ENCODE measurements at places on chromosomes 5 and 9.

DNA sequence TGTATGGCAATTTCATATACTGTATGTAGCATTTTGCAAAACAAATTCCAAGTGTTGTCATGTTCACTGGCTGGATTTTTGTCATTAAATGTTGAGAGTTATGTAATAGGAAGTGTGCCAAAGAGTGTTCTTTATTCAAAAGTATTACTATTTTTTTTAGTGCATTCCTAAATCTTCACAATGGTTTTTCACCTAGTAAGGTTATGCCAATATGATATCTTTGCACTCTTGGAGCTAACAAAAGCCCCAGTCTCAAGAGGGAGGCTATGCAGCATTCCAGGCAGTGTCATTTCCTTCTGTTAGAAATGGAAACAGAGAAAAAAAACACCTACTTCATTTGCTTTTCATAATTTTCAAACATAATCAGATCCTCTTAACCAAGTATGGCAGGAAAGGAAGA lies 5.1 kb upstream of the SSBP2 start:
- DNase-seq, result no peak

GRCh38 chr5:15695215-15695731 lies 195.3 kb downstream of the FBXL7 start:
- no peak for DNase-seq

DNA sequence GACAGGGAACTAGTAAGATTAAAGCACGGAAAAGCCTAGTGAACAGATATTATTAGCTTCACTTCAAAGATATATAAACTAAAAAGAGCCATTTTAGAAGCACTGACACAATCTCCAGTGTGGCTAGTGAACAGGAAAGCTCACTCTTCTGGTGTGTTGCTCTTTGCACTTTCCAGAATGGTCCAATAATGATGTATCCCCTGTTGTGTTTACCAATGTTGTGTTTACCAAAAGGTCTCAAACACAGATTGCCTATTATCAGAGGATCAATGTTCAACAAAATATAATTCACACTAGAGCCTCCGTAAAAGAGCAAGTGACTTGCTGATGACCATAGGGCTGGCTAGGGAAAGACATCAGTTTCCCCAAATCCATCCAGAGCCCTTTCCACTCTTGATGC lies 11.6 kb downstream of the KLHL3 start:
- DNase-seq, result no peak

- DNase-seq, result no peak
Observed at GRCh38 chr5:146425023-146425422, 22.1 kb upstream of the TCERG1 start.

DNA sequence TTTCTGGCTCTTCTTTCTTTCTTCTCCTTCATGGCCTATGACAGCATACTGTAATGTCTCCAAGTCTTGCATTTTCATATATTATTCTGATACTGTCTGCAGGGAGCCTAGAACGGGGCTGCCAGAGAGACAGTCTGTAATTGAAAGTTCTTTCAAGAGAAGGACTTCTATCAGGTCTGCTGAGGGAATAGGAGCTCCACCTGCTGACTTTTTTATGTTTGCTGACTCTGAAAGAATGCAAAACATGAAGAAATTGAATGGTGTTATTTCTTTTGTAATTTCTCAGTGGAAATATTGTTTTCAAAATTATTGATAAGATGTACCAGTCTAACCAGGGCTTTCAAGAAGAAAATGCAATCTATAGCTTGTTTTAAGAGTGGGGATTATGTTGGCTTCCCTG lies 121.9 kb upstream of the RFX3 start:
- no peak for DNase-seq

GRCh38 chr5:157563929-157564716 lies 11.5 kb downstream of the ADAM19 start:
- DNase-seq, result no peak

DNA sequence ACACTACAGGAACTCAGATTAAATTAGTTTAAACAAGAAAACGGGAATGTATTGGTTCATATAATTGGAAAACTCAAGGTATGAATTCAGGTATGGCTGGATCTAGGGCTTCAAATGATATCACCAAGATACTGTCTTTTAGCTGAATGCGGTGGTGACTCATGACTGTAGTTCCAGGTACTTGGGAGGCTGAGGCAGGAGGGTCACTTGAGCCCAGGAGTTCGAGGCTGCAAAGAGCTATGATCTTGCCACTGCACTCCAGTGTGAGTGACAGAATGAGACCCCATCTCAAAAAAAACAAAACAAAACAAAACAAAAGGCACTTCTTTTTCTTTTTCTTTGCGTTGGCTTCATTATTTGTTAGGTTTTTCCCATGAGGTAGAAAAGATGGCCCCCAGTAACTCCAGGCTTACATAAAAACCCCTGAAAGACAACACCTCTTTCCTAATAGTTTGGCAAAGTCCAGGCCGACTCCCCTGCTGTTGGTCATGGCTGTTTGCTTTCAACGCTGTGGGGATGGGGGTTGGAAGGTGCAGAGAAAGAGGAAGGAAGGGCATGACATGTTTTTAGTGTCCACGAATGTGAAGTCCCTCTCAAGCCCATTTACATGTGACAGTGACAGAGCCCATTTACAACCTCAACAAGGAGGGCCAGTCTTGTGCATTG lies 39.8 kb upstream of the CRB2 start:
- no peak for DNase-seq

DNA sequence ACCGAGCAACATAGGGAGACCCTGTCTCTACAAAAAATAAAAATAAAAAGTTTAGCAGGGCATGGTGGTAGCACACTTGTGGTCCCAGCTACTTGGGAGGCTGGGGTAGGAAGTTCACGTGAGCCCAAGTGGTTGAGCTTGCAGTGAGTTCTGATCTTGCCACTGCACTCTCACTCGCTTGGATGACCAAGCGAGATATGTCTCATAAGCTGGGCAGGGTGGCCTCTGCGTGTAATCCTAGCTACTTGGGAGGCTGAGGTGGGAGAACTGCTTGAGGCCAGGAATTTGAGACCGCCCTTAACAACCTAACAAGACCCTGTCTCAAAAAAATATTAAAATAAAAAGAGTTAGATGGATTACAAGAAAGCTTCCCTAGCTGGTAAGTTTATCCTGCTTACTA lies 32.5 kb downstream of the RASA1 start:
- no peak for DNase-seq

DNA sequence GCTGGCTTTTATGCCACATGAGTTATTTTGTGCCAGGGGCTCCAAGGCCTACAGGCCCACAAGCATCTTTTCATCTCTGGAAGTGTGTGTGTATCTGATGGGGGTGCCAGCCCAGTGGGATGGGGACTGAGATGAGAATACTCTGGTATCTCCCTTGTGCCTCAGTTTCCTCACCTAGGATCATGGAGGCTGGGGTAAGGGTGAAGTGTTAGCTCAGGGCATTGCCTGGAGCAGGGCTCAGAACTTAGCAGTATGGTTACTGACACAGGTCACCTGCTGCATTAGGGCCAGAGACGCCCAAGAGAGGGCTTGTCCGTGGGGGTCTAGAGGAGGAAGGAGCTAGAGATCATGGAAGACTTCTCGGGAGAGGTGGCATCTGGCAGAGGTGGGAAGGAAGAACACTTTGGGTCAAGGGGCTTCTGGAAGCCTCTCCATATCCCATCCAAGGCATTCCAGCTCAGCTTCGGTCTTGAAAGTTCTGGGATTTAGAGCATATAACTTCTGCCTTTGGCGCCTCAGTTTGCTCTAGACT lies 742 bp upstream of the WNK2 start:
- no peak for DNase-seq

- DNase-seq, result no peak
Observed at GRCh38 chr5:142509026-142509425, 176.9 kb downstream of the FGF1 start.

DNA sequence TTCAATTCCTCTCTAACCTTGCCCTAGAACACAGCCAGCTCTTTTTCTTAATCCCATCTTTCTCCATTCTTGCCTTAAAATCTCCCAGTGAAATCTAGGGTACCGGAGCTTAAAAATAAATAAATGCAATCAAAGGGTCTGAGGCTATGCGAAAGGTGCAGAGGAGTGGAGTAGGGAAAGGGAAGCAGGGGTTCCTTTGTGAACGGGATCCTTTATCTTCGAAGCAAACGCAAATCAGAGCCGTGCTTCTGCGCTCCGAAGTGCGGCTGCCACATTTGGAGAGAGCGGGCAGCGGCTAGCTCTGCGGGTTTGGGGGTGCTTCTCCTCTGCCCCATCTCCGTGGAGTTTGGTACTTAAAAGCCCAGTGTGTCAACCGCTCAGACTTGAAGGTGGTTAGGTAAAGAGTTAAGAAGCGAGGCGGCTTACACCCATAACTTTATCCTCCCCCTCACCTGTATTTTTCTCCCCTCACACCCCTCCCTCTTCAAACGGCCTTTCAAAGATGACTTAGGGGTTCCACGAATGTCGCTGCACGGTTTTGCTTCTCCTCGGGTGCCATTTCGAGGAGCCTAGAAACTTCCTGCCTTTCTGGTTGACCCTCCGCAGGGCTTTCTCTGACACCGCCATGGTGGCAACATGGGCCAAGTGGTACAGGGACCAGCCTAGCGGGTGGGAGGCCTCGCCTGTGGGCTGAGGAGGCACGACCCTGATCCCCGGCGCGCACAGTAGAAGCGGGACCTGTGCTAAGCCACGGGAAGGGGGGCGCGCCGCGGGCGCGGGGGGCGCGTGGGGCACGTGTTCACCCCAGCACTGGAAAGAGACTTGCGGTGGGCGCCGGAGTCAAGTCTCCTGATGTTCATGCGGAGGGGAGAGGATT lies 31.7 kb upstream of the NFIB start:
- DNase-seq, result no peak

DNA sequence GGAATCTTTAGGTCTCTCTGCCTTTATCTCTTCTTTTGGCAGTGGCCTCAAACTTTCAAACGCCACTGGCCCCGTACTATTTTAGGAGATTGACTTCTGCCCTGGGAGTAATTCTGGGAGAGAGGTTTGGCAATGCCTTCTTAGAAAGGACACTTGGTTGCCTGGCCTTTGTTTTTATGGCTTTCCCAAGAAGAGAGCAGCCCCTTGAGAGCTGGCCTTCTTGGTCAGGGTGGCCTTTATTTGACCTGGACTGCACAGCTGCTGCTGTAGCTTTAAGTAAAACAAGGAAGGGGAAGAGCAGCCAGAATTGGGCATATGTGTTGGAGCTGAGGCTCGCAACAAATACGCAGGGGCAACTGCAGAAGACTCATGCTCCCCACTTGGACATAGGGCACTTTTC lies 60.8 kb downstream of the PTPN3 start:
- DNase-seq, result no peak

DNA sequence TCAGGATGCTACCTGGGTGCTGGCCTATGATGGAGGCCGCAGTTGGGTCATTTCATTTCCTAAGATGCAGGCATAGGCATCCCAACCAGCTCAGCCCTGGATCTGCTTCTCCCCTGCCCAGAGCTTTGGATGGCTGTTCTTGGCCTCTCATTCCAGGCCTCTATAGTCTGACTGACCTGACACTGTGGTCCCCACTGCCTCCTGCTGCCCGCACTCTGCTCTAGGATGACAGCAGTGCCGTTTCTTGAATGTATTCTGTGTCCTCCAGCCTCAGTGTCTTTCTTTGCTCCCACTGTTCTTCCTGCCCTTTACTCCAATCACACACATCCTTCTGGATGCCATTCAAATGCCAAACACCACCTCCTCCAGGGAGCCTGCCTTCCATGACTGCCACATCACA lies 235.7 kb downstream of the HSPA4 start:
- no peak for DNase-seq

GRCh38 chr9:98570663-98571440 lies 137.9 kb downstream of the GABBR2 start:
- no peak for DNase-seq

DNA sequence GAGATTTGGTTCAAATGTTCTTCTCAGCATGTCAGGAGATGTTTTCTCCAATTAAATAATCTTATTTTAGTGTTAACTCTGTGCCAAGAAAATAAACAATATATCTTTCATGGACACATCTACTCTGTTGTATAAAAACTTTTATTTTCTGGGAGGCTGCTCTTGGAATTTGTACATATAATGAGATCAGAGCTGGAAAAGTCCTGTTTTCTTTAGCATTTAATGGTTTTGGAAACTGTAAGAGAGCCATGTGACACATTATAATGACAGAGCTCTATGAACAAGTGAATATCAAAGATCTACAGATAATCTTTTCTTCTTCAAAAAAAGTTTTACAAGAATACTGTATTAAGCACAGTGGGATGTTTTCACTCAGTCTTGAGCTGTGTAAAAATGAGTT lies 48.8 kb downstream of the FOXD1 start:
- DNase-seq, result no peak

Data from T-cell (primary cell).